Esophagus squamous epithelium (tissue), 5 donors: ENCODE measurements at places on chromosomes 2 and 18.

GRCh38 chr2:6626401-6627012 is 239.2 kb downstream of the CMPK2 start:
- no peak overlapping the region for H3K4me3 ChIP-seq
- no peaks in the 10 kb centered on the region for H3K36me3 ChIP-seq
- no peaks in the 10 kb centered on the region for H3K4me1 ChIP-seq
- no peak for DNase-seq
- H3K27me3 ChIP-seq, result no peaks in the 10 kb centered on the region

DNA sequence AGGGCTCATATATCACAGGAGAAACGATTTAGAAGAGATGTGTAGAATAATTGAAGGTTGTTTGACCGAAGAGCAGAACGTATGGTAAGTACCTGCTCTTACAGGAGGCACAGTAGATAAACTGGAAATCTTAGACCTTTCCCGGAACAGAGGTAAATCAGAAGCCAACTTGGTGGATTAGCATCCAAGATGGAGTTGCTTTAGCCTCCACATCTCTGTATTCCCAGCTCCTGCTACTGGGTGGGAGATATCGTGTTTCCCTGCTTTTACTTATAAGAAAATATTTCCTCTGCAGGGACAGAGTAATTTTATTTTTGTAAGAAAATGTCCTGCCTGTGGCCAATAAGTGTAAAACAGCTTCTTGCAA is 164.5 kb downstream of the SLC39A10 start:
- H3K36me3 ChIP-seq, result no peaks in the 10 kb centered on the region
- no peak for DNase-seq
- no peaks in the 10 kb centered on the region for H3K4me1 ChIP-seq
- no peaks in the 10 kb centered on the region for H3K27me3 ChIP-seq
- H3K4me3 ChIP-seq, result no peak overlapping the region
- no peak overlapping the region for H3K27ac ChIP-seq

GRCh38 chr2:102367331-102367971 is 11.9 kb downstream of the IL18R1 start:
- H3K4me1 ChIP-seq, result no peaks in the 10 kb centered on the region
- peak overlapping the region; percentile 42 for H3K27ac ChIP-seq
- H3K36me3 ChIP-seq, result peaks cover 22% of the 10 kb centered on the region

DNA sequence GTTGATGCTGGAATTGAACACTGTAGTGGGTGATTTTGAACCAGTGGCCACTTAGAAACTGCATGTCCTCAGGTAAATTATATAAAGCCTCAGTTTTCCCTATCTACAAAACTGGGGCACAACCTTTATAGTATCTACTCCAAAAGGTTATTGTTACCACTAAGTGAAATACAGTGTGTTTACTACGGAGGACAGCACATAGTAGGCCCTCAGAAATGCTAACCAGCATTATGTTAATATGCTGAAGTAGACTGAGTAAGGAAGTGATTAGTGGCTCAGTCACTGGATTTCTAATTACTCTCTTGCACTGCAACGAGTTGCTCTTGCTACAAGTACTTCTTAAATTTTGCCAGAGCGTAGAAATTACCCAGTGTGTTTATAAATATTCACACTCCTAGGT is 139.5 kb downstream of the HAUS1 start:
- H3K4me3 ChIP-seq, result no peak overlapping the region
- H3K36me3 ChIP-seq, result peaks cover 13% of the 10 kb centered on the region
- H3K27me3 ChIP-seq, result no peaks in the 10 kb centered on the region

DNA sequence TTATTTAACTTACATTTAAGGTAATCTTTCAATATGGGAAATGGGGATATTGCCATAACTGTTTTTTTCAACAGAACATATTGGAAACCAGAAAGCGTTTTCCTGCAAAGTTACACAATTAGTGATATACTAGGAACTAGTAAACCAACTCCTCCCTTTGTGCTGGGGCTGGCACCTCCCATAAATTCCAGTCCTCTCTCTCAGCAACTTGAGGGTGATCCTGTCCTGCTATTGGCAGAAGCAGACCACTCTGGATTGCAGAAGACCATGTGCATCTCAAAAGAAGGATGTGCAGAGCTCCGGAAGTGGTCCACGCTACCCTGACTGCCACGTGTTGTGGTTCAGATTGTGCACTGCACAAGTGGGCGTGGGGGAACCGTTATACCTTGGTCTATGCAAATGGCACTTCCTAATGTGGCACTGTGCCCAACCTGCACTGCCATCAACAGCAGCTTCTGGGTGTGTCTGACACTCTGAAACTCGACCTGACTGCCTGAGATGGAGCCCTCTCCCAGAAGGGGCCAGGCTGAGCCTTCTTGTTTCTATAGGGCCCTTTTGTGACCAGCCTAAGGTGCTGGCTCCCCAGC is 219.2 kb downstream of the ZNF516 start:
- no peaks in the 10 kb centered on the region for H3K4me1 ChIP-seq
- H3K36me3 ChIP-seq, result no peaks in the 10 kb centered on the region
- H3K27ac ChIP-seq, result no peak overlapping the region
- DNase-seq, result no peak
- H3K4me3 ChIP-seq, result no peak overlapping the region
- no peaks in the 10 kb centered on the region for H3K27me3 ChIP-seq

DNA sequence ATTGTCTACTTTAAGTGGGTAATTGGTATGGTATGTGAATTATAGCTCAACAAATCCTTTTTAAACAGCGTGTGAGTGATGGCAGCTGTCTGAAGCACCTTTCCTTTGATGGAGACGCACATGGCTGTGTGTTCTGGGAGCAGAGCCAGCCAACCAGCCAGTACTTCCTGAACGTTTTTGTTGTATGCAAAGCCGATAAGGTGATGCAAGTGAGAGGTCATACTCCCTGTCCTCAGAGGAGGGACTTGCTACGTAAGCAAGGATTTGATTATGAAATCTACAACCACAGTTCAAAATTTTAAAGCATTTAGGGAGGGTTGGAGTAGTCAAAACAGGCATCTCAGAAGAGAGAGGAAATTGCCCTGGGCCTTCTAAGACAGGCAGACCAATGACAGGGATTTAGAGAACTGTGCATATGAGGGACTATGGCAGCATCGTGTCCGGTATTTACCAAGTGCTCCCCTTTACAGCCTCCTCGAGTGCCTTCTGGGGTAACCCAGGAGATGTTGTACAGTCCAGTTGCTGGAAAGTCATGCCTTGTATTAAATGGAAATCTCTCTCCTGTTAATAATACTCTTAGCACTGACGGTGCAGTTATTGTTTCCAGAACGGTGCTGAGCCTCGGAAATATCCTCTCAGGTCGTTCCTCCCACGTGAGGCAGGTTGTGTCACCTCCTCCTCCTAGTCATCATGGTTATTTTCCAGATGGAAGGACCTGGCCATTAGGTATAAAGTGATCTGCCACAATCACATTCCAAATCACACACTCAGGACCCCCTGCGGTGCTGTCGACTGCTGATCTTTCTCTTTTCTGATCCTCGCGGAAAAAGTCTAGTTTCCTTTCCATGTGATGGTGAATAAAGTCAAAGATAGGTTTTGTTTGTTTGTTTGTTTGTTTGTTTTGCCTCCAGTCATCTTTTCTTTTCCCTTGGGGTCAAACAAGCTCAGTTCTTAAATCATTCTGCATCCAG is 28.4 kb downstream of the ARHGEF4 start:
- peaks cover 10% of the 10 kb centered on the region for H3K4me1 ChIP-seq
- no peak overlapping the region for H3K4me3 ChIP-seq
- no peaks in the 10 kb centered on the region for H3K36me3 ChIP-seq
- no peaks in the 10 kb centered on the region for H3K27me3 ChIP-seq
- no peak for DNase-seq

DNA sequence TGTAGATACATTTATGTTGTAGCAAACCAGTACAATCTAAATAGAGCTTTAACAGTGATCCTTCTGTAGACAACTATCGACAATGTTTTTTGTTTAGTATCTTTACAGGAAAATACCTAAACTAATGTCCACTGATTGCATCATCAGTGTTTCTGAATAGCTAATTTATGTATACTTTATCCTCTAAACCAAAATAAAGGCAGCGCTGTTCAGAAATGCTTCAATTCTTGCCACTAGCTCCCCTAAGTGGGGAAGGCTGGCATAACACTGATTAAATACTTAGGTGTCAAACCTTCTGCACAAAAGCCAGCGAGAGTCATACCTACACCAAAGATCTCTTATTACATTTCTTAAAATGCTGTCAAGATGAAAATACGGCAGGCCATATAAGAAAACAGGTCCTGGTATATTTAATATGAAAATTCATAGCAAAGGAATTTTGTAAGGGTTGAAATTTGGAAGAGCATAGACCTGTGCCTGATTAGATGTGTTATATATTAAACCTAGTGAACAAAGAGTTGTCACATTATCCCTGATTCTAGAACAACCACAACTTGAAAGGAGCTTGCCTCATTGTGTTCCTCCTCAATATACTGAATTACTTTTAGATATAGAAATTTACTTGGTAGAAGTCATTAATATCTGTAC is 1693.4 kb upstream of the SLC39A10 start:
- H3K4me1 ChIP-seq, result no peaks in the 10 kb centered on the region
- H3K27ac ChIP-seq, result no peak overlapping the region
- DNase-seq, result no peak
- no peaks in the 10 kb centered on the region for H3K27me3 ChIP-seq
- H3K4me3 ChIP-seq, result no peak overlapping the region

- no peak overlapping the region for H3K27ac ChIP-seq
- DNase-seq, result no peak
- no peak overlapping the region for H3K4me3 ChIP-seq
Observed at GRCh38 chr2:164846276-164846675, 4.7 kb upstream of the COBLL1 start.

DNA sequence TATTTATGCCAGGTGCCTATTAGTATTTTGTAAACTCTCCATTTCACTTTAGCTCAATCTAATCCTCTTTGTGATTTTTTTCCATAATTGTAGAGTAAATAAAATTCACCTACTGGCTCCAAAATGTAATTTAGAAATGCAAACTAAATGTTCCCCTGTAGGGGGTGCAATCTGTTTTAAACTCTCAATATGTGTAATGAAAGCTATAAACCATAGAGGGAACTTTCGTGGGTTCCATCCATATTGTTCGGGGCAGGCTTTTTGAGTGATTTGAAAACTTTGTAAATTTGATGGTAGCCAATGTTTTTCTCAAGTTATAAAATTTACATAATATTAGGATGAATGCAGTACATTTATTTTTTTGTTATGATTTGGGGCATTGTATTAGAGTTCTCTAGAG is 49.4 kb downstream of the TSPYL6 start:
- peaks cover 28% of the 10 kb centered on the region for H3K4me1 ChIP-seq
- no peaks in the 10 kb centered on the region for H3K27me3 ChIP-seq
- no peak overlapping the region for H3K4me3 ChIP-seq
- no peak overlapping the region for H3K27ac ChIP-seq
